ENCODE measurements at places on chromosomes 4 and X.

GRCh38 chr4:36665985-36666527 lies 384.6 kb downstream of the DTHD1 start:
- no peak for DNase-seq

DNA sequence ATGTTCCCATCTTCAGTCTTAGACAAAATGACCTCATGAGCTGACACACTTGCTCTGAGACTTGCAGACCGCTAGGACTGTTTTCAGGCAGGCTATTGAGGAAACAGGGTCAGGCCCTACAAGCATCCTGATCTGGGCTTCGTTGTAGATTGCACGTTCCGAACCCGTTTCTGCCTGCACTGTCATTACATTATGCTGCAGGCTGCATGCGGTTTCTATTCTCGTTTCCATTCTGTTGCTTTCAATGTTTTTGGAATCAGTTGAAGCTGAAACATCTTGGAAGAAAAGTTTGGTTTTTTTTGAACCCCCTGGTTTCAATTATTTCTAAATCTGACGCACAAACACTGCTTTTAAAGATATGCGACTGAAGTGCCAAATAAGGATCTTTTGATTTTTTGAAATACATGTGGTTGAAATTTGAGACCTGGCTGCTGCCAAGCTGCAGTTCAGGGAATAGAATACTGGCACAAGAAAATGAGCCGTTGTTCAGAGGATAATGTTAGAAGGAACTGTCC lies 716.1 kb upstream of the INTU start:
- DNase-seq, result peak; percentile 41

DNA sequence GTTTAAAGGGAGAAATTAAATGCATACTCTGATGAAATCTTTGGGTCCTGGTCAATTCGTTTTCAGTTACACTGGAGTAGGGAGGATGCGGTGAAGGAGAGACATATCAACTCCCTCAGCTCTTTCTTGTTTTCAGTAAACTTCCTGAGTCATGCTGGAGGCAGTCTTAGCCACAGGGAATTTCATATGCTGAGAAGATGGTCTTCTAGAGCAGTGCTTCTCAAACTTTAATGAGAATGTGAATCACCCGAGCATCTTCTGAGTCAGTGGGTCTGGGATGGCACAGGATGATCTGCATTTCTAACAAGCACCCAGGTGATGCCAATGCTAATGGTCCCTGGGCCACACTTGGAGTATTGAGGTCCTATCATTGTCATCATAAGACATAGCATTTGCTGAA lies 214.5 kb downstream of the KIT start:
- DNase-seq, result no peak

DNA sequence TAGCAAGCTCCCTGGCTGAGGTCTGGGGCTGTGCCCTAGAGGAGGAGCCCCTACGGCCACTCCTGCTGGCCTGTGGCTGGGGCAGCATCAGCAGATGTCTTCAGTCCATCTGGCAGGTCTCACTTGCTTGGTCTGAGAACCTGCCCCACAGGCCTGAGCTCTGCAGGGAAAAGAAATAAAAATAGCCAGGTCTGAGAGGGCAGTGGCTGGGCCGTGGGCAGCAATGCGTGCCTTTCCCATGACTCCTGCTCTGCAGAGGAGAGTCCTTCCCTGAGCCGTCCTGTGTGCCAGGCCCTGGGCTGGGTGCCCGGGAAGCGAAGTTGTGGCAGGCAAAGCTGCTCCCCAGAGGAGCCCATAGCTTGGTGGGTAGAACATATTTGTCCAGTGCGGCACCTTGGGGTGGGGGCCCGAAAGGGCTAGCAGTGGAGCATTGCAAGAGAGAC lies 11.3 kb upstream of the KIAA0232 start:
- DNase-seq, result no peak

DNA sequence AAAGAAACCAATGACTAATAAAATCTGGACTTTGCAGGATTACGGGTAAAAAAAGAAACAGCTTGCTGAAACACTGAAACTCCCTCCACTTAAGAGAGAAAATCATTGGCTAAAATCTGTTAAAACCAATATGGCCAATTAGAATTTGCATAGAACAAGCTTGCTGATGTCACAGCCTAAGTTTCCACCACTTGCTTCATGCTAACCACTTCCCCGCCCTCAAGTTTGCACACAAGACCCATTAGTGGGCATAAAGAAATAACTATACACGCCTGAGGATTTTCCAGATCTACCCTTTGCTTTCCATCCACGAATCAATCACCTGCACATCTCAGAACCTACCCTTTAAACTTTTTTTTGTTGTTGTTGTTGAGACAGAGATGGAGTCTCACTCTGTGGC lies 42.7 kb upstream of the PHEX start:
- no peak for DNase-seq

DNA sequence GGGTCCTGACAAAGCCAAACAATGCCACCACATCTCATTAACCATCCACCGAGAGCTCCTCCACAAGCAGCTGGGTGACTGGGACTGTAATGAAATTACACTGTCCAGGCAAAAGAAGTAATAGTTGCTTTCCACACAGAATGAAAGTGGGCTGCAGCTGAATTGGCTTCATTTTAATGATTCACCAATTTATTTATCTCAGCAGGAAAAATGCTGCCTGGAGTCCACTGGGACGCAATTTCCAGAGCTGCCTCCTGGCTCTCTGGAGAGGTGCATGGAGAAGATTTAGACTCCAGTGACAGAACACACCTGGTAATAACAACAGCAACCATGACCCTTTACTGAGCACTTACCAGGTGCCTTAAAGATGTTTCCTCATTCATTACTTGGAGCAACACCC lies 226.7 kb downstream of the LDB2 start:
- DNase-seq, result no peak

GRCh38 chrX:102339312-102340298 lies 92.6 kb downstream of the NXF2 start:
- no peak for DNase-seq

GRCh38 chrX:135000516-135000915 lies 9.7 kb downstream of the SMIM10 start:
- DNase-seq, result no peak

DNA sequence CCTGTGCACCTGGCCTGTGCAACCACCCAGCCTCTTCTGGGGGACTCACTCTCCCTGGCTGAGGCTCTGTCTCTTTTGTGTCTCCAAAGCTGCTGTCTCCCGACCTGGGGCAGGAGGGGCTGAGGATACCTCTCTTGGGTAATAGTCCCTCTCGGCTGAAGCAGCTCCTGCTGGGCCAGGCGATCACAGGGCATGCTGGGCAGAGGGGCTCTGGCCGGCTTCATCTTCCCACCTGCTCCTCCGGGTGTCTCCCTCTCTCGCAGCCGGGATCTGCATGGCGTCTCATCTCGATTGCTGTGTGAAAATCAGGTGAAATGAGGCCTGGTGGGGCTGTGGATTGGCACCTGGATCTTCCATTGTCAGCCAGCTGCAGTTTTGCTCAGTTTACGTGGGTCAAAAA lies 53.2 kb downstream of the MGST2 start:
- no peak for DNase-seq

GRCh38 chrX:65196758-65197360 lies 220.6 kb upstream of the ZC4H2 start:
- no peak for DNase-seq

DNA sequence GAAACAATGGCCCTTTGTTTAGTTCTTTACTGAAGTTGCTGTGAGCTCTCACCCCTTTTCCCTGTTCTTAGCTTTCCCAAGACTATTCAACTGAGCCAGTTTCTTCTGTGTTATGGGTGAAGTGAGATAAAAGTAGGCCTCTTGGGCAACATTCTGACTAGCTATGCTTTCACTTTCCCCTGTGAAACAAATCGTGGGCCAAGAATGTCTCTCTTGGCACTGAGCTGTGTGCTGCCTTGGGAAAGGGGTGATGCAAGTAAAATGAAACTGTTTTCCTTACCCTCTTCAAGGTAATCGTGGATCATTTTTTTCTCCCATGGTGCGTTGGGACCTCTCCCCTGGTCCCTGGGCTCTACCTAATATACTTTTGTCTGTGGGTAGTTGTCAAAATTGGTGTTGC lies 653.9 kb upstream of the MAGEB2 start:
- DNase-seq, result no peak
